ENCODE measurements at places on chromosomes 5 and 9.

DNA sequence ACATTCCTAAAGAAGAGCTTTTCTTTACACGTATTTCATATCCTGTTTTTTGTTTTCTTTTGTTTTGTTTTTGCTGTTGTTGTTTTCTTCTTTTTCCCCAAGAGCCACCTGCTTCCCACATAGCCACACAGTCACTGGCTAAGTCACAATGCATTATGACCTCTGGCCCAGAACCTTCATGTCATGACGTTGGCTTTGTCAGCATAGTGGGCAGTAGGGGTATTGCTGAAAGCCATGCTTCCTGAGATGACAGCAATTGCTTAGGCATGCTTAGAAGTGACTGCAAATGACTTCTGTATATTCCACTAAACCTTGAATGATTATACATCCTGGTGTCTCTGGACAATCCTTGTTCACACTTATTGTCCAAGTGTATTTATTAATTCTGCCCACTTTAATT lies 375.8 kb downstream of the TAF11L14 start:
- DNase-seq = no peak

GRCh38 chr9:113436728-113437515 lies 26.4 kb downstream of the C9orf43 start:
- no peak for DNase-seq

- no peak for DNase-seq
Measured at GRCh38 chr5:54639621-54640020, 122.1 kb downstream of the SNX18 start.

DNA sequence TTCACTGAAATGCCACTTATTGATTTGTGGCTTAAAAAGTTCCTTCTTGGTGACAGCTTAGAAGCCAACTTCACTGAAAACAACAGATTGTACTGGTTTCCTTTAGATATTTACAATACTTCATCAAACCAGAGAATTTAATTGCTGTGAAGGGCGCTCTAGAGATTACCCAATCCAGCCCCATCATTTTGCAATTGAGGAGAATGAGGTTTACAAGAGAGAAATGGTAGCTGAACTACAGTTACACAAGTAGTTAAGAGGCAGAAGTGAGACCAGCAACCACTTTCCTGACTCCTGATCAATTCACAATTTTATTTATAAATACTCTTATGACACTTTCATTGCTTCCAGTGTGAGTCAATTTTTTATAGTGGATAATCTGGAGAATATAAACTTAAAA lies 103.5 kb upstream of the APC start:
- no peak for DNase-seq

DNA sequence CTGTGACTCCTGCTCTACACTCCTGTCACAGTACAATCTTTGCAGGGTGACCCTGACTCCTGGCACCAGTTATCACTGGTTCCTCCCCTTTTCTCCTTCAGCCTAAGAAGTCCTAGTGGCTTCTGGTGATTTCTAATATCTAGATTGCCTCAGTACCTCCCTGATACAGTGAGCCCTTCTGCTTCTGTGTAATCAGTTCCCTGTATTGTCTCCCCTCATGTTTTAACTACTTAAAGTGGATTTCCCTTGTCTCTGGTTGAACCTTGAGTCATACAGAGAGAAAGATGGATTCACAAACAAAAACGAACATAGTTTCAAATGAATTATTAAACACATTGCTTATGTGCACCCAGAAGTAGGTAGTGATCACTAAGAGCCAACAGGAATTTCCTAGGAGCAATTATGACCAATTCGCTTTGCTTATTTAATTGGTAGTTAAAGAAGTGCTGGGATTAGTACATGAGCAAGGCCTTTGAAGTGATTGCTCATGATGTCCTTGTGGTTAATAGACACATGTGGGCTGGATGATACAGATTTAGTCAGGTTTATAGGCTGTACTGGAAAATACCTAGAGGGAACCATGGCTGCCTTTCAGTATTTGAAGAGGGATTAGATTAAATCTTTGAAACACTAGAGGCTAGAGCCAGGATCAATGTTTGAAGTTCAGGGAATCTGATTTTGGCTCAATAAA lies 145.8 kb upstream of the MEF2C start:
- DNase-seq = no peak

DNA sequence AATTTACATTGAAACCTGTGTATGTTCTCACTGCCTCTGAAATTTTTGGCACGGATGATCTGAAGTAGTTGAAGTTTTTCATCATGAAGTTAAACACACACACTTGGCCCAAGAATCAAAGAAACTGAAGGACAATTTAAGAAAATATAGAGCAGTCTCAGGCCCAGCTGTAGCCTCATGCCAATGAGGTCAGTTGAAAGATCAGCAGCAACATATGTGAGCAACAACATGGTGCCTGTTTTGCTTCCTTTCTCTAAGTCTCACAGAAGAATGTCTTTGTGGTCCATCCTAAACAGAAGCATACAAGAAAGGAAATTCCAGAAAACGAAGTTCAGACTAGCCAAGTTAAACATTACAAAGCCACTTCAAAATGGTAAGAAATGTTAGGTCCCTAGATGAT lies 1737.2 kb downstream of the MAT2B start:
- DNase-seq = no peak

DNA sequence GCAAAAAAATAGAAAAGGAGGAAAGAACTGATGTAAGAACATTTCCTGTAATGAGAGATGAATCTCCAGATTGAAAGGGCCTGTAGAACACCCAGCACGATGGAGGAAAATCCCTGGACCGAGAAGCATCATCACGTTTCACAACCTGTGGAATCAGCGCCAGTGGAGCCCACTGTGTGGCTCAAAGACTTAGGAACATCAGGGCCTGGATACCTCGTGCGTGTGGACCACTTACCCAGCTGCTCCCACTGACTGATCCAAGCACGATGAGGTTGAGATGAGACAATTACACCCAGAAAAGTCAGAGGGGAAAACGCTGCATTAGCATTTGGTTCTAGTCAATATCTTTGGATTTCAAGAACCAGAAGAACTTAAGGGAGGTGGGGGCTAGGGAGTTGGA lies 224.6 kb downstream of the SYK start:
- no peak for DNase-seq

GRCh38 chr9:120873512-120873911 lies 3.5 kb downstream of the PHF19 start:
- DNase-seq = no peak

- no peak for DNase-seq
Measured at GRCh38 chr9:11356067-11356466, 743.3 kb upstream of the PTPRD start.

DNA sequence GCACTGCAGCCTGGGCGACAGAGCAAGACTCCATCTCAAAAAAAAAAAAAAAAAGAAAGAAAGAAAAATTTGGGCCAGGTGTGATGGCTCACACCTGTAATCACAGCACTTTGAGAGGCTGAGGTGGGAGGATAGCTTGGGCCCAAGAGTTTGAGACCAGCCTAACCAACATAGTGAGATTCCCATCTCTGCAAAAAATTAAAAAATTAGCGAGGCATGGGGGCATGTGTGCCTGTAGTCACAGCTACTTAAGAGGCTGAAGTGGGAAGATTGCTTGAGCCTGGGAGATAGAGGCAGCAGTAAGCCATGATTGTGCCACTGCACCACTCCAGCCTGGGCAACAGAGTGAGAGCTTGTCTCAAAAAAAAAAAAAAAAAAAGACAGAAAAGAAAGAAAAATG lies 2.9 kb upstream of the SIT1 start:
- no peak for DNase-seq

- DNase-seq = no peak
Measured at GRCh38 chr9:32524892-32525708, 896 bp downstream of the RIGI start.

- DNase-seq = no peak
Measured at GRCh38 chr9:81719972-81720371, 30.6 kb upstream of the TLE1 start.

DNA sequence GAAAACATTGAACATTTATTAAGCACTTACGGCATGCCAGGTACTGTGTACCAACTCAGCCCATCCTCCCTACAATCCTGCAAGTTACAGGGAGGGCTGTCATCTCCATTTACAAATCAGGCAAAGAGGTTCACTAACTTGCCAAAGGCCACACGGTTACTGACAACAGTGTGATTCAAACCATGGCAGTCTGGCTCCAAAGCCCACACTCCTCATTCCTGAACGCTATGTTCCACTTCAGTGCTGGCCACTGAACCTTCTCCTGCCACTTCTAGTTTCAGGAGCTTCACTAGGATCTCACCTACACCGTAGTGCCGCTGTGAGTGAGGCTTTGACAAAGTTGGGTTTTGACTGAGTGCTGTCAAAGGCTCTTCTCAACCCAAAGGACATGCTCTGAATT lies 7.2 kb upstream of the LIFR start:
- no peak for DNase-seq

DNA sequence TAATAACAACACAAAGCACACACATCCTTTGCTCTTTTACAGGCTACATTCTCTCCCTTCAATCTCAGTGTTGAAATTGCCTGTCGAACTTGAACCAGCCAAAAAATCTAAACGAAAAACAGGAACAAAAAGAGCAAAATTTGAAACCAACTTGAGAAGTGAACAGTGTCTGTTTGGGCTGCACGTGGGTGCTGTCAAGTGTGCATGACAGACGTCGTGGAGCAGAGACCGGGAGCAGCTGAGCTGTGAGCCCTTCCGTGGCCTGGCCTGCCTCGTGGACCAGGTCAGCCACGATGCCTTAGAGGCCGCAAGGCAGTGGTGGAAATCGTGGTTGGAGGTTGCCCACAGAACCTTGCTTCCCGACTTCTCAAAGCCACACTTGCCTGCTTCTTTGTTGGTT lies 34.8 kb upstream of the DENND1A start:
- no peak for DNase-seq

GRCh38 chr5:179484761-179485160 lies 65.6 kb upstream of the RUFY1 start:
- no peak for DNase-seq

DNA sequence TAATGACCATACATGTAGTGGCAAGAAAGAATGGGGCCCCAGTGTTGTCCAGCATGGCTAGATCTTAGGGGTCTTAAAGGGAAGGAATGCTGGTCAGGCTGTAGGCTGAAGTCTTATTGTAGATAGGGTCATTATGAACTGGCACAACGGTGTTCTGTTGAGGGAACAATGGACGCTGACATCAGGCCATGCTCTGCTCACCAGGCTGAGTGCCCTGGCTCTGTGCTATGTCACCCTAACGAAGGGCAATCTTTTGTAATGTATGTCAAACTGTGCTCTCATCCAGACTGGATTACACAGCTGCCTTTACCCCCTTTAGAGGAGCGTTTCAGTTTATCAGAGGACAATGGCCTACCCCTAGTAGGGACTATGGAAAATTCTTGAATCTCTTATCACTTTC lies 14.6 kb upstream of the ZNF608 start:
- DNase-seq = no peak

DNA sequence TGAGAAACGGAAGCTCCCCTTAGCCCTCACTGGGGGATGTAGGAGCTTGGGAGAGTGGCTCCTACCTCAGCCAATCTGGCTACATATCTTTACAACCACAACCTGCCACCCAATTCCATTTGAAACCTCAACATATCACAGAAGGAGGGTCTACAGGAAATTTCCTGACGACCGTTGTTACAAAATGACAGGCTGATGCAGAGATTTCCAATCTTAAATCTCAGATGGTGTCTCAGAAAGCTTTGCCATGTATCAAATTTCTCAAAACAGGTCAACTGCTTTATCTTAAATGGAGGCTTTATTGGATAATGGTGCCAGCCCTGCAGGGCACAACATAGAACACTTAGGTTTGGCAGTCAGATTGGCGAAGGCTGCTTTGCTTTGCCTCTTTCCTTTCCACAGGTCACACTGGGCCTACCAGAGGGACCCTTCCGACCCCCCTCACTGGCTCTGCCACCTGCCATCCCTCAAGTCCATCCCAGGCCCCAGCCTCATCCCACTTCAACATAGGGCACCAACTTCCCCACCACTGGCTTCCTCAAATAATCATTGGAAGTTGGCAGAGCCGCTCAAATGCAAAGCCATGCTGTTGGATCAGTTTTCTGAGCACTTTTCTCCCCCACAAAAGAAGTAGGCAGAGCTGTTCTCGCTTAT lies 11.1 kb upstream of the SPATA31E1 start:
- DNase-seq = no peak

DNA sequence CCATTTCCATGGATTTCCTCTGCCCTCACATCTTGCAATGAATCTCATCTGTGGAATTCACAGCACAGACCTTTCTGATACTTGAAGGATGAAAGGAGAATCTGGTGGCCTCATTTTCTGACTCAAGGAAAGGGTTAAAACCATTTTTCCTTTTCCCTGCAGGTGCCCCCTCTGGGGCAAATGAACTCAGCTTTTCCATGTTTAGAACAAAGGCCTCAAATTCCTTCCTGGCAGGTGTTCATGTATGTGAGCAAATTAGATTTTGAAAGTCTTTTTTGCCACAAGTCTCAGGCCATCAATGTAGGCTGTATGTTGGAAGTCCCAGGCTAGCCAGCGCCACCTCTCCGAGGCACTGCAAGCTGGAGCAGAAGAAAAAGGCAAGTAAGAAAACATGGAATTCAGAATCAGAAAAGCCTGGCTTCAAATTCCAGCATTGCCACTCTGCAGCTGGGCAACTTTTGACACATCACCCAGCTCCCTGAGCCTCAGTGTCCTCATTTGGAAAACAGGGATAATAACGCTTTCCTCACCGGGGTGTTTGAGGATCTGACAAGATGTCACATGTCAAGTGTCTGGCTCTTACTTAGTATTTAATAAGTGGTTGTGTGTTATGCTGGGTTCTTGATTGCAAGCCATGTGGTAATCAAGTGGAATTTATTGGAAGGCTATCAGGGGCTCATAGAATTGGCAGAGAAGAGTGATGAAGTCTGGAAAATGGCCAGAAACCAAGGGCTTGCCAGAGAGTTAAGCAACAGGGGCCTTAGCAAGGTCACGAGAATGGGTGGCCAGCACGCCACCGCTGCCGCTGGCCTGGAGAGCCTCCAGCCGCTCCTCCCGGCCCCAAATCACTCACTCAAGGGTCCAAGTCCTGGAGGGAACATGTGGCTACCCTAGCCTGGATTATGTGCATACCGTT lies 48.4 kb upstream of the SMIM23 start:
- DNase-seq = no peak

GRCh38 chr9:88737031-88737430 lies 202.1 kb downstream of the NXNL2 start:
- DNase-seq = no peak

- DNase-seq = no peak
Measured at GRCh38 chr5:54294097-54294667, 16.2 kb downstream of the ARL15 start.

- DNase-seq = no peak
Measured at GRCh38 chr9:135588886-135589595, 27.5 kb downstream of the PAEP start.

- DNase-seq = no peak
Measured at GRCh38 chr9:100317706-100318105, 35.0 kb downstream of the TEX10 start.

GRCh38 chr5:169705322-169705721 lies 68.2 kb downstream of the DOCK2 start:
- no peak for DNase-seq

Data from fibroblast of skin of left biceps (primary cell).